CD4-positive, alpha-beta T cell treated with Interleukin-21 for 1 hour (primary cell): ENCODE measurements at places on chromosomes 7 and 10.
A peak's percentile ranks its signal among the peaks of the same experiment; 100 is the strongest.

DNA sequence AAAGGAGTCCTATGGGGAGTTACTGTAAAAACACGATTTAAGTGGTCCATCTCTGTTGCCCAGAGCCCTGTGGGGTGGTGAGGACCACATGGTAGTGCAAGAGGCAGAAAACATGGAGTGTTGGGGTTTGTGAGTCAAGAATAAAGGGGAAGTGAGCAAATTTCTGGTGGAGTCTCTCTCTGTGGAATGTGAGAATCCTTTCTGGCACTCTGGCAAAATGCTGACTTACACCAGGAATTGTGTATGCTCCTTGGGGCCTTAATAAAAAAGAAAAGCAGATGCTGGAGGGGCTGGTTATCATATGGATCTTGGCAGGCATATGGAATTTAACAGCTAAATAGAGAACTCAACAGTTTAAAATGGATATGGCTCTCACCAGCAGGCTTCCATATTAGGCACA is 486.0 kb downstream of the TNS3 start:
- no peak for DNase-seq

DNA sequence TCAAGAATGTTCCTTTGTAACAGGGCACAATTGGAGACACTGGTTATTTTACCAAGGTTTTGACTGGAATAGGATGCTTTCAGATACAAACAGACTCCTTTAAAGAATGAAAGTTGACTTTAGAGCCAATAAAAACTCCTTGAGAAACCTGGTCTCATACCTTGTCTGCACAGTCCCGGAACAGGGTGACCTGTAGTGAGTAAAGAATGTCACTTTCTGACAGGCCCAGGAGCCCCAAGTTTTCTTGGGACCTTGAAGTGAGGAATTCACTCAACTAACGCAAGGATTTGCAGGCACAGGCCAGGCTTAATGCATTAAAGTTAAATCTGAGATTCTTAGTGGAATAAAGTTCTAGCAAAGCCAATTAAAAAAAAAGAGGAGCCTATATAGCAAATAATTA is 11.5 kb upstream of the GARS1 start:
- DNase-seq: no peak

- DNase-seq: no peak
Observed at GRCh38 chr7:100968031-100968430, 1.3 kb upstream of the MUC12 start.

- DNase-seq: no peak
Observed at GRCh38 chr10:88190540-88191235, 327.3 kb downstream of the PTEN start.

DNA sequence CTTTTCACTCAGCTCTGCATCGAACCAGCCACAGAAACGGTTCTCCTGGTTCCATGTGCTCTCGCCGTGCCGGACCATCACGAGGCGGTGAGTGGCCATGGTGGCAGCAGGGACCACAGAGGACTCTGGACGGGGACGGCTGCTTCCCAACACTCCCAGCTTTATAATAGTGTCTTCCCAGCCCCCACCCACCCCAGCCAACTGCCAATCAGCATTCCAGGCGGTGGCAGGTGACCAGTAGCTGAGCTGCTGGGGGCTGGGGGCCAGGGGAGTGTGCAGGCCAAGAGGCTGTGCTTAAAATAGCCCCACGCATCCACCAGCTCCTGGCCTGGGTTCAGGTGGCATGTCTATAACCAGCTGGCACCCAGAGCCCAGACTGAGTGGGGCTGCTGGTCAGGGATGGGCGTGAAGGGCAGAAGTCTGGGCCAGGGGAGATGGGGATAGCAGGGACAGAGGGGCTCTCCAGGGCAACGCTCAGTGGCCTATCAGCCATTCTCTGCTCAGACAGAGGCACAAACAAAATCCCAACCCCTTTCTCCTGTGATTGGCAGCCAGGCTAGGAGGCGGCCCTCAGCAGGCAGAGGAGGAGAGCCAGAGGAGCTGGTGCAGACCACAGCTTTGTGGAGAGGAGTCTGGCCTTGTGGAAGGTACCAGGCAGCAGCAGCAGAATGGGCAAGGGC is at the start of gene PGAM2:
Gene PGAM2 (minus strand): TSS at position 137 of the 680 bp plus-strand sequence. CDS start 38 bp downstream, at position 99.
- no peak for DNase-seq

DNA sequence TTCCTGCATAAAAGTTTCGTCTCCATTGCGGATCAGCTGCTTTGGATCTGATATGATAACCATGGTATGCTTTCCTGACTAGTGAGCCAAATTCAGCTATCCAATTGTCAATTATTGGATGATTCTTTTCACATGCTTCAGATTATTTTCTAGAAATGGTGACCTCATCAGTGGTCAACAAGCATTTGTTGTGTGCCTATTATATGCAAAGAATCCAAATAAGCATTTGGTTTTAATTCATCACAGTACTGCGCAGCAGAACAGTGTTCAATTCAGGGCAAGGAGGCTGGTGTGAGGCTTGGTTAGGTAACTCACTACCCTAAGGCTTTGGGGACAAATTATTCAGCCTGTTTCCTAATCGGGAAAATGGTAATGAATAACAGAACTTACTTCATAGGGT is 200.5 kb downstream of the SKAP2 start:
- no peak for DNase-seq

DNA sequence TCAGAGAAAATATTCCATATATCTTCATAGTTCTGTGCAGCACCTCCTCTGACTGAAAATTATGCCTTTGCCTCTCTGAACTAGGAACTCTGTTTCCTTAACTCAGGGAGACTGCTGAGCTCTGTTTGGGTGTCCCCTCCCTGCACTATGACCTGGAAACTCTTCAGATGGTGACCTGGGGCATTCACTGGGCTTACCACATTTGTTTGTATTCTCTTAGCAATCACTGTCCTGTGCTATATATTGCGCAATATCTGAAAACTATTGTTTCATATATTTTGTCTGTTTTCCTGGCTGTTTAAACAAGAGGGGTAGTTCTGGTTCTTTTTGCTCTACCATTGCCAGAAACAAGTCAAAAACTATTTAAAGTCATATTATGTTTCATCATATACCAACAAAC is 181.8 kb upstream of the KIAA1217 start:
- DNase-seq: no peak

- no peak for DNase-seq
Observed at GRCh38 chr10:83078160-83078559, 1061.1 kb upstream of the GHITM start.

DNA sequence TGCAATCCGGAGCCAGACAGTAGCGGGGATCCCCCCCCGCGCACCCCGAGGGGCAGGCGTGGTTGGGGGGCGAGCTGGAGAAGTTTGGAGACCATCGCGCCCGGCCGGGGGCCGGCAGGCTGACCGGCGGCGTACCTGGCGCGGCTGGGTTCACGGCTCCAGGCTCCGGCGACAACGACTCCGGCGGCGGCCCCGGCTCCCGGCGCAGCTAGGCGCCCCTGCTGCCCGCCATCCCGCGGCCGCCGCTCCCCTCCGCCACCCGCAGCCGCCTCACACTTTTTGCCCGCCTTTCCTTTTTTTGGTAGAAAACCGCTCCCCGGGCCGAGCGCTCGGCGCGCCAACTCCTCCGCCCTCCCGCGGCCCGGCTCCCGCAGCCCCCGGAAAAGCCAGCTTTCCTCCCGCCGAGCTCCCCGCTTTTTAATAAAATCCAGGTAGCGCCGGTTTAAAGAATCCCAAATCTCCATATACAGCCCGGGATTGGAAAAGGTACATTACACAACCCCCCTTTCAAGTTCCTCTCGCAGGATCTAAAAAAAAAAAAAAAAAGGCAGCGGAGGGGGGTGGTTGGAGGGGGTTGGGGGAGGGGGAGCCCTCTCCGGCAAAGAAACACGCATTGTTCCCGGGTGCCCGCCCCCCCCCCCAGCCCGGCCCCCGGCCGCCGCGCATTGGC is at the start of gene TNRC18:
Gene TNRC18 (minus strand): TSS at position 529 of the 670 bp plus-strand sequence. CDS start 2,588 bp downstream, outside the sequence.
- no peak for DNase-seq

GRCh38 chr7:66771795-66772194 is 31.3 kb downstream of the RABGEF1 start:
- no peak for DNase-seq

DNA sequence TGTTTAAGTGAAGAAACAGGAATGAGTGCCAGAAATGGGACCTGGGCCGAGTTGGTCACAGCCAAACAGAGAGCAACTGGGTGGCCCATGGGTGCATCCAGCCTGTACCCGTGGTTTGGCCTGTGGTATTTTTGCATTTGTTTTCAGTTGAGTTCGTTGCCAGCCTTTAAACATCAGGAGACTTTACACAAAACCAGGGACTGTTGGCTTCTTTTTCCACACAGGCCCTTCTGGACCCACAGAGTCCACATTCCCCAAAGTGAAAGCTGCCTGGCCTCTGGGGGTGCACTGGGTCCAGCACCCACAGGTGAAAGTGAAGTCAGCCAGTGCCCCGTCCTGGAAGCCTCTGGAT is 54.1 kb upstream of the TNS3 start:
- DNase-seq: no peak

DNA sequence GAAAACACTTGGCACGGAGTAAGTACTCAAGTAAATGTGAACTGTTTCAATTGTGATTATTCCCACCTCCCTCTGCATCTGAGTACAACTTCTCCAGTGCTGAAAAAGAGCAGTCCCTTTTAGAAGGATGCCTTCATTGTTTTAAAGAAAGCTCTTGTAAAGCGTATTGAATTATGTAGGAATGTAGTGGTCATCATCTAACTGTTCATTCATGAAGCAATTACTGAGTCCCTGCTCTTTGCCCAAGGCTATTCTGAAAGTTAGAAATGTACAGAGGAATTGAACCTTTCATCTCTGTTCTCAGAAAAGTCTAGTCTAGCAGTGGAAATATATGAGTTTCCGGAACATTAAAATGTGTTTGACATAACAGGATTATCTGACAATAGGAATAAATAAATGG is 127.8 kb downstream of the CACNB2 start:
- no peak for DNase-seq

- DNase-seq: no peak
Observed at GRCh38 chr10:70557876-70558275, 44.7 kb downstream of the PRF1 start.

- peak; percentile 54 for DNase-seq
Observed at GRCh38 chr7:100799037-100799896, 28.1 kb downstream of the EPHB4 start.
